ENCODE measurements at places on chromosomes 2 and 18.

DNA sequence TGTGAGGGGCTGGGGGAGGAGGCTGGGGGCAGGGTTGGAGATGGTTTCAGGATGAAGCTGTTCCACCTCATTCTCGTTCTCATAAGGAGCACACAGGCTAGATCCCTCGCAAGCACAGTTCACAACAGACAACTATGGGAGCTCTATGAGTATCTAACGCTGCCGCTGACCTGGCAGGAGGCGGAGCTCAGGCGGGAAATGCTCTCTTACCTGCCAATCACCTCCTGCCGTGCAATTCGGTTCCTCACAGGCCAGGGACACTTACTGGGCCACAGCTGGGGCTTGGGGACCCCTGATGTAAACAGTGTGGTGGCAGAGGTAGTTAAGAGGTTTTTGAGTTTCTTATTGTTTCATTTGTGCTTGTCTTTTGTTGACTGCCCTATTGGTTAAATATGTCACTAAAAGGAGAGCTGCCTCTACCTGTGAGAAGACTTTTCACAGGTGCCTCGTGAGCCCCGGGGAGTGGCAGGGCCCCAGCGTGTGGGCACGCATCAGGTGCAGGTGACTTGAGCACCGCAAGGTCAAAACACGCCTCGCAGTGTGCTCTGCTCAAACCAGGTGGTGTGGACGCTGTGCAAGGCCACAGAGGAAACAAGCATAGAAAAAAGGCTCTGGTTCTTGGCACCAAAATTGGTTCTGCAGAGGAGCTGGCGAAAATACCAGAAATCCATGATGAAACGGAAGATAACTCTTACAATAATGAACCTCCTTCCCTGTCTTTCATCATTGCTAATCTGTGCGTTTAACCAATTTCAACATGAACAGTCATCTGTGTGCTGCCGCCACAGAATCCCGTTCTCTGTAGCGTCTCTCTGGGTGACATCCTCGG is 10.2 kb downstream of the MLPH start:
- DNase-seq = no peak

- no peak for DNase-seq
Observed at GRCh38 chr18:79387615-79388014, 8.1 kb upstream of the NFATC1 start.

- peak; percentile 26 for DNase-seq
Observed at GRCh38 chr2:150485871-150486538, 1.5 kb downstream of the RND3 start.

- no peak for DNase-seq
Observed at GRCh38 chr2:33214436-33214835, 262.0 kb upstream of the RASGRP3 start.

- no peak for DNase-seq
Observed at GRCh38 chr2:220188031-220188430, 560.6 kb downstream of the SLC4A3 start.

GRCh38 chr2:231300020-231300721 is 95.3 kb upstream of the B3GNT7 start:
- no peak for DNase-seq

DNA sequence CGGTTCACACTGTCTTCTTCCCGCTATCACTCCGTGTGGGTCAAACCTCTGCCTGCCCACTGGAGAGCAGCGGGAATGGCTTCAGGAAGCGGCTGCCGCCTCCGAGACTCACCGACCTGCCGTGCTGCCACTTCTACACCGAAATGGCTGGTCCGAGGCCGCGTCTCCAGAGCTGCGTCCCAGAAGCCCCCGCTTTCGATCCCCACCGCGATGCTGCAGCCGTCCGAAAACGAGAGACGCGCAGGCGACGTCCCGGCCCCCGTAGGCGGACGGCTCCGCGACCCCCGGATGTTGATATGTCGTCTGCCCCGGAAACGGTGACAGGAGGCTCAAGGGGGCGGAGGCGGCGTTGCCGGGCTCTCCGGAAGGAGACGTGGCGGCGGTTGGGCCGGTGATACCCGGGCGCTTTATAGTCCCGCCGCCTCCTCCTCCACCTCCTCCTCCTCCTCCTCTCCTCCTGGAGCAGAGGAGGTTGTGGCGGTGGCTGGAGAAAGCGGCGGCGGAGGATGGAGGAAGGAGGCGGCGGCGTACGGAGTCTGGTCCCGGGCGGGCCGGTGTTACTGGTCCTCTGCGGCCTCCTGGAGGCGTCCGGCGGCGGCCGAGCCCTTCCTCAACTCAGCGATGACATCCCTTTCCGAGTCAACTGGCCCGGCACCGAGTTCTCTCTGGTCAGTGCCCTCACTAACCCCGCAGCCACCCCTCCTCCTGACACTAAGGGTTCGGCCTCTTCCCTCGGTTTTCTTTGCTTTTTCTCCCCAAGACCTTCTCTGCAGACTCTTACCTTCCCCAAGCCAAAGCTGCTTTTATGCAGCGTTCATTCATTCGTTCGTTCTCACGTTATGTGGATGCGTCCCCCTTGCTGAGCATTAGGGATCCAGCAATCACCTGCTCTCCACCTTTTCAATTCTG is at the start of the genes ASB3 and ERLEC1:
ASB3 (minus strand) TSS at position 249 of the 909 bp plus-strand sequence. CDS start 21,381 bp downstream, outside the sequence.
ERLEC1 (plus strand) TSS at position 340 of the 909 bp plus-strand sequence; CDS start at position 507, 167 bp downstream.
- DNase-seq = peak; percentile 99

- DNase-seq = no peak
Observed at GRCh38 chr2:158131919-158132566, 30.4 kb downstream of the UPP2 start.

DNA sequence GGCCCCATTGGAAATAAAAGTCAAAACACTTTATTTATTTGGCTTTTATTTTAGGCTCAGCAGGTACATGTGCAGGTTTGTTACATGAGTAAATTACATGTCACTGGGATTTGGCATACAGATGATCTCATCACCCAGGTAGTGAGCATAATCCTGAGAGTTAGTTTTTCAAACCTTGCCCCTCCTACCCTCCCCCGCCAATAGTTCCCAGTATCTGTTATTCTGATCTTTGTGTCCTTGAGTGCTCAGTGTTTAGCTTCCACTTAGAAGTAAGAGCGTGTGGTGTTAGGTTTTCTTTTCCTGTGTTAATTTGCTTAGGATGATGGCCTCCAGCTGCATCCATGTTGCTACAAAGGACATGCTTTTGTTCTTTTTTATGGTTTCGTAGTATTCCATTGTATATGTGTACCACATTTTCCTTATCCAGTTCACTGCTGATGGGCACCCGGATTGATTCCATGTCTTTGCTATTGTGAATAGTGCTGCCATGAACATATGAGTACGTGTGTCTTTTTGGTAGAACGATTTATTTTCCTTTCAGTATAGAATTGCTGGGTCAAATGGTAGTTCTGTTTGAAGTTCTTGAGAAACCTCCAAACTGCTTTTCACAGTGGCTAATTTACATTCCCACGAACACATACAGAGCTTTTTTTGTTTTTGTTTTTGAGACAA is 47.9 kb downstream of the ARMC9 start:
- DNase-seq = no peak

GRCh38 chr2:131152074-131152473 is 46.9 kb downstream of the PLEKHB2 start:
- no peak for DNase-seq

DNA sequence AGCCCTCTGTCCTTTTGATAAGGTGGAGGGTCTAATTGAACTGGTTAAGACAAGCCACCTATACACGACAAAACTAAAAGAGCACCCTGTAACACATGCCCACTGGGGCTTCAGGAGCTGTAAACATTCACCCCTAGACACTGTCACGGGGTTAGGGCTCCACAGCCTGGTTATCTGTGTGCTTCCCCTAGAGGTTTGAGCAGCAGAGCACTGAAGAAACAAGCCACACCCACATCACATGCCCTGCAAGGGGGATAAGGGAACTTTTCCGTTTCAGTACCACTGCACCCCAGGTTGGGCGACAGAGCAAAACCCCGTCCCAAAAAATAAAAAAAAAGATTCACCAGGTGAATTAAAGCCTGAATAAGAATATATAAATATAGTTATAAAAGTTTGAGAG is 913.7 kb upstream of the ACVR2A start:
- DNase-seq = no peak

GRCh38 chr18:34633368-34633767 is 76.7 kb upstream of the DTNA start:
- DNase-seq = no peak

- no peak for DNase-seq
Observed at GRCh38 chr18:40357536-40357935, 1597.5 kb upstream of the PIK3C3 start.

DNA sequence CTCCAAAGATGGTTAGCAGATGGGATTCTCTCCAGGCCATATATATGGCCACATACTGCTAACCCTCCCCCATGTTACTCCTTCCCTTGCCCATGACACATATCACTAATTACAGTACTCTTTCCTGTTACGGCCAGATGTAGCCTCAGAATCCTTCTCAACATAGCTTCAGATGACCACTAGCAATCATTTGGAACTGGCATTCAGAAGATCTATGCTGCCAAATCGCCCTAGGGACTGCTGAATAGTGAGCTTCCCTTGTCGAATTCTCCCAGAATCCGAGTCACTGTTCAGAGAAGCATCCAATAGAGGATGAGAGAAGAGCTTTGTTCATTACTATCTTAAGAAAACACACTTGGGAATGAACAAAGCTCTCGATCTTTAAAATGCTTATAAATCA is 121.2 kb upstream of the TANK start:
- no peak for DNase-seq

- no peak for DNase-seq
Observed at GRCh38 chr2:64845273-64845905, 143.8 kb upstream of the SLC1A4 start.

DNA sequence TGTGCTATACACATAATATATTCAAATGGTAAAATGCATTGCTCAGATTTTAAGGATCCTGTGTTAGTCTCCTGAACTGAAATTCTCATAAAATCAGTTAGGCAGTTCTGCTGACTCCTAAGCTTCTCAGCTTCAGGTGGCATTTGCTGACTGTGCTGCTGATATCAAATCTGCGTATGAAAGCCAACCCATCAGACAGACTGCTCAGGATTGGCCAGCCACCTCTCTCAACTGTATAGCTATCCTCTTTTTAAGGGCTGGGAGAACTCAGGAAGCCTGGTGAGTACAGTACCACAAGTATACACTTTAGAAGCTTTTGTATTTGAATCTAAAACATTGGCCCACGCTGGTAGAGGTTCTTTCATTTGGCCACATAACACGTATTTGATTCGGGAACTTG is 28.7 kb downstream of the PTCD3 start:
- no peak for DNase-seq

DNA sequence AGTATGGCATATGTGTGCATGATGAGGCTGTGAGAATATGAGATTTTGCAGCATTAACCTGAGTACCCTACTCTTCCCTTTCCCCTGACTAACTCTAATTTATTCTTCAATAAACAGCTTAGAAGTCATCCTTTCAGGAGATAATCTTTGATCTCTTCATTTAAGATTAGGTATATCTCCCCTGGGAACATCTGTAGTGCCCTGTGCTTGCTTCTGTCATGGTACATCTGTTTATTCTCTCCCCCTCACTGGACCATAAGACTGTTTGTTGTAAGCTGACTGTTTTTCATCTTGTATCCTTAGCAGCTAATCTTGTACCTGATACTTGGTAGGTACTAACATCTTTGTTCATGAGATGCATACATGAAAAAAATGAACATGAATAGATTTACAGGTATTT is 83.1 kb downstream of the MBD5 start:
- DNase-seq = no peak

GRCh38 chr2:176135035-176135440 is 5.5 kb downstream of the HOXD8 start:
- no peak for DNase-seq

GRCh38 chr2:60295636-60295962 is 257.9 kb downstream of the BCL11A start:
- no peak for DNase-seq

GRCh38 chr2:156538083-156538504 is 101.9 kb downstream of the GPD2 start:
- no peak for DNase-seq

- no peak for DNase-seq
Observed at GRCh38 chr2:173962031-173962430, 3.1 kb downstream of the SP3 start.

DNA sequence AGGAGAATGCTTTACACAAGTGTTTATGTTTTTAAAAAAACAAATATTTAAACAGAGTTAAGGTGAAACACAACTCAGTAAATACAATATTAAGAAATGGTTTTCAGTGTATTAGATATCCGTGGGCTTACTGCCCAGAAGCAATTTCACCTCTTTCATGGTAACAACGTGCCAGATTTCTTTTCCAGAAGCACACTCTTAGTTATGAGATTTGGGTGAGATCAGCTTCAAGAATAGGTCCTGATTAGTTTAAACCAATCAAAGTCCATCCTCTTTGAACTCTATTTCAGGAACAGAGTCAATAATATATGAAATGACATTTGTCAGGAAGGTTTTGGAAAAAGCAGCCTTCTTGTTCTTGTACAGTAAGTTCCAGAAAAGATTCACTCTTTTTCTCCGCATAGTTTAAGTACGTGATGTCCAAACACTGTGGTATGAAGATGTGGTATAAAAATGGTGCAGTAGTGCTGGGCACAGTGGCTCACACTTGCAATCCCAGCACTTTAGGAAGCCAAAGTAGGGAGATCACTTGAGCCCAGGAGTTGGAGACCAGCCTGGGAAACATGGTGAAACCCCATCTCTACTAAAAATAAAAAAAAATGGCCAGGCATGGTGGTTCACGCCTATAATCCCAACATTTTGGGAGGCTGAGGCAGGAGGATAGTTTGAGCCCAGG is 14.7 kb downstream of the USP34 start:
- DNase-seq = no peak

GRCh38 chr2:64852771-64853241 is 136.4 kb upstream of the SLC1A4 start:
- no peak for DNase-seq

GRCh38 chr2:60446413-60447267 is 106.8 kb downstream of the BCL11A start:
- DNase-seq = no peak

DNA sequence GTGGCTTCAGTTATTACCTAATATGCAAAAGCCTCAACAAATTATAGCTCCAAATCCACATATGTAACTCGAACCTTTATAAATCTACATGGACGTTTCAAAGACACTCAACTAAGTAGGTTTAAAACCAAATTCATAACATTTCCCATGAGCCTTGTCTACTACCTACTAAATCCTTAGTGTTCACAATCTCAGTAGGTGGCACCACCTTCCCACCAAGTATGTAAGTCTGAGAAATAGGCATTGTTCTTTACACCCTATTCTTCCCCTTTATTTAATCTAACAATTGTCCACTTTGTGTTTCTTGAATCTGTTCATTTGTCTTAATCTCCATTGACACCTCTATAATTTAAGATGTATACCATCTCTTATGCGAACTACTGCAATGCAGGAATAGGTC is 4.6 kb downstream of the PIGN start:
- DNase-seq = no peak

DNA sequence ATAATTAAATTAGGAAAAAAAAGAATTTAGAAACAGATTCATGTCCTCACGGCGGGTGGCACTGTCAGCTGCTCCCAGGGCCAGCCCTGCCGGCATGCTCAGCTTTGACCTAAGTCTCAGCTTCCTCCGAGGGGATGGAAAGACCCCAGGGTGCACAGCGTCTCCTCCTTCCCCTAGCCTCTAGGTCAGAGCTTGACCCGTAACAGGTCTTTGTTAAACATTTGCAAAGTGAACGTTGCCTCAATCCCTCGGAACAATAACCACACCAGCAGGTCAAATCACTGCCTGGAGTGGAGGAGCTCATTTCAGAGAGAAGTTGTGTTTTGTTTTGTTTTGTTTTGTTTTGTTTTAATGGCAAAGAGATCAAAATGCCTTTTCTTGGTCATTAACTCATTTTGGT is 171.3 kb downstream of the TMEM18 start:
- no peak for DNase-seq

GRCh38 chr18:3246635-3247239 is 864 bp upstream of the MYL12A start:
- peak; percentile 3 for DNase-seq

Measured in SHP77 (cell line).